Body of pancreas (tissue), 4 donors: ENCODE measurements at places on chromosomes 6 and 20. TPM values are rescaled to one million over a fixed set of nuclear protein-coding genes. Genes with fewer than 3 reads are reported as not detected.

DNA sequence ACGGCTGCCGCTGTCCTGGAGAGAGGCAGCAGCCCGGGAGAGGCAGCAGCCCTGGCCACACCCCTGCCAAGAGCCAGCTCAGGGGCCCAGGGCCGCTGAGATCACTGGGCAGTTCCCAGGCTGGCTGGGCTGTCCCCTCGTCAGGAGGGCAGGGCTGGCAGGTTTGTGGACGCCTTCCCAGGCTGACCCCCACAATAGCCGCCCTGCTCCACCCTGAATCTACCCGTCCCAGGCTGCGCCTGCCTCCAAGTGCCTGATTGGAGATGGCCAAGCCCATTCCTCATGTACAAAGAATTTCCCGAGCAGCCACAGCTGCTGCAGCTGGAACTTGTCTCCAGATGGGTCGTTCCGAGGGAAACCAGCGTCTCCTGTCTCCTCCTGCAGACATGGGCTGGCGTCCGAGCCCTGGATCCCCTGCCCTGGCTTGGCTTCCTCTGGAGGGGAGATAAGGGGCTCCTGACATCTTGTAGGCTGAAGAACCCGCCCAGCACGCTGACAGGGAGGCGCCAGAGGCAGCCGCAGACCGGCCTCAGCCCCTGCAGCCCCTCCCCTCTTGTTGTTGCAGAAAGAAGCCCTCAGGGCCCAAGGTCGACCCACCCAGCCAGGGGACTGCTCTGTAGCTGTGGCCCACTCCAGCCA, 9.4 kb upstream of the GATA5 start:
- no peaks in the 10 kb centered on the region for H3K36me3 ChIP-seq
- no peak overlapping the region for H3K4me3 ChIP-seq
- H3K27ac ChIP-seq: no peak overlapping the region

GRCh38 chr20:34037121-34037520, 43.4 kb downstream of the RALY start:
- no peak for DNase-seq
- H3K27ac ChIP-seq: no peak overlapping the region
- H3K27me3 ChIP-seq: no peaks in the 10 kb centered on the region
- no peaks in the 10 kb centered on the region for H3K36me3 ChIP-seq
- H3K4me3 ChIP-seq: no peak overlapping the region

- H3K27ac ChIP-seq: no peak overlapping the region
- no peak for DNase-seq
- H3K27me3 ChIP-seq: no peaks in the 10 kb centered on the region
- no peak overlapping the region for H3K4me3 ChIP-seq
Measured at GRCh38 chr6:26224940-26225847, 138.0 kb downstream of the HFE start.

DNA sequence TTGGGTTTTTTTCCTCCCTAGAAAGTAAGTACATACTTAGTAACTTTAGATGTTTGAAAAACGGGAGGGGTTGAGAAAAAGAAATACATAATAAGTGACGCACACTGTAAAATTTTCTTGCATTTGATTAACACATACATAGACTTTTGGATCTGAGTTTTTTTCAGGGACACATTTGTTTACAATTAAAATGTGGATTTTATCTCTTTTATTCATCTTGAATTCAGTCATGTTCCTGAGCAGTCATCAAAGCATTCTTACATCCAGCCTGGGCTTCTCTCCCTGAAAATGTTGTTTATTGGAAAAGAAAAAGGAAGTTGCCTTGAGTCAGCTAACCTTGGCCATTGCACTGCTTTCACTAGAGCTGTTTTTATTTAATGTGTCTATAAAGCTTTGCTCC, 8.7 kb upstream of the RPP40 start:
- no peak for DNase-seq
- H3K36me3 ChIP-seq: no peaks in the 10 kb centered on the region
- H3K4me3 ChIP-seq: no peak overlapping the region
- no peaks in the 10 kb centered on the region for H3K27me3 ChIP-seq
- H3K27ac ChIP-seq: no peak overlapping the region

GRCh38 chr6:158039178-158039557, 57.5 kb downstream of the SYNJ2 start:
- no peak overlapping the region for H3K27ac ChIP-seq
- no peak for DNase-seq
- no peaks in the 10 kb centered on the region for H3K27me3 ChIP-seq
- H3K36me3 ChIP-seq: no peaks in the 10 kb centered on the region

DNA sequence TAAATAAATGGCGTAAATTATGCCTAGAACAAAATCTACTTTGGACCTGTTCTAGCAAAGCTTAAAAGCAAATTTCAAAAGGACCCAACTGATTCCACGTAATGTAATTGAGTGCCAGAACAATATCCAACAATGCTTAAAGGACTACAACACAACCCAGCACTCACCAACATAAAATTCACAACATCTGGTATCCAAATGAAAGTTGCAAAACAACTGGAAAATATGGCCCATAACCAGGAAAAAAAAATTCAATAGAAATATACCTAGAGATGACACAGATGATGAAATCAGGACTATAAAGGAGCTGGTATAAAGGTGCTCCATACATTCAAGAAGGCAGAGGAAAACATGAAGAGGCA, 14.1 kb downstream of the TUBB2B start:
- no peaks in the 10 kb centered on the region for H3K27me3 ChIP-seq
- H3K36me3 ChIP-seq: no peaks in the 10 kb centered on the region
- no peak for DNase-seq
- H3K4me3 ChIP-seq: no peak overlapping the region
- H3K27ac ChIP-seq: no peak overlapping the region

GRCh38 chr20:58568483-58569240, 53.5 kb upstream of the APCDD1L start:
- H3K27me3 ChIP-seq: no peaks in the 10 kb centered on the region
- H3K4me3 ChIP-seq: no peak overlapping the region
- no peak overlapping the region for H3K27ac ChIP-seq
- no peaks in the 10 kb centered on the region for H3K4me1 ChIP-seq
- H3K36me3 ChIP-seq: no peaks in the 10 kb centered on the region

- no peak overlapping the region for H3K4me3 ChIP-seq
- H3K36me3 ChIP-seq: no peaks in the 10 kb centered on the region
- H3K27ac ChIP-seq: no peak overlapping the region
- no peaks in the 10 kb centered on the region for H3K4me1 ChIP-seq
- no peak for DNase-seq
Measured at GRCh38 chr6:122014961-122015360, 384.5 kb upstream of the HSF2 start.

- H3K27ac ChIP-seq: peak overlapping the region; percentile 71
- DNase-seq: peak; percentile 40
- H3K4me1 ChIP-seq: peaks cover 52% of the 10 kb centered on the region
- no peaks in the 10 kb centered on the region for H3K36me3 ChIP-seq
- no peaks in the 10 kb centered on the region for H3K27me3 ChIP-seq
Measured at GRCh38 chr6:111604259-111605099, 1.2 kb downstream of the TRAF3IP2 start.

DNA sequence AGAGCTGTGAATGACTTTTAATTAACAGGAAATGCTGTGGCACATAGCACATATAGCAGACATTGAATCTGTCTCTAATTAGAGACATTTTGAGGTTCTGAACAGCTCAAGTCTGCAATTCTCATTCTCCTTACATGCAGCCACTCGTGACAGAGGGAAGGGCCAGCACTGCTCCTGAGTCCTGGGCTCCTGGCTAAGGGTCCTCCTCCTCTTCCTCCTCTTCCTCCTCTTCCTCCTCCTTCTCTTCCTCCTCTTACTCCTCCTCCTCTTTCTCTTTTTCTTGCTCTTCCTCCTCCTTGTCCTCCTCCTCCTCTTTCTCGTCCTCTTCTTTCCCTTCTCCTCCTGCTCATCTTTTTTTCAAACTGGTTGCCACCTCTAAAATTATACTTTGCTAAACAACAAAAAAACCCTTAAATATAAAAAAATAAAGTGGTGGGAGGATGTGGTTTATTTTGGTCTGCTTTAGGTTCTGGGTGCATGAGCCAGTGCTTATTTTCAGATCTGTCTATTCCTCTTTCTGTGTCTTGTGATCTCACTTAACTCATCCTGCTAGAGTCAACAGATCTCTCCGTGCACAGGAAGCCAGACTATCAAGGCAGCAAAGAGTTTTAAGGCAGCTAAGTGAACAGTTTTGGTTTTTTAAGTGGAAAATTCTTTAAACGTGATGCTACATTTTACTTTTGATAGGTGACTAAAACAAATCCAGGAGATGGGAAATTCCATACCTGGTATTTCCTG, 159.3 kb downstream of the CD83 start:
- no peaks in the 10 kb centered on the region for H3K4me1 ChIP-seq
- DNase-seq: no peak
- H3K27me3 ChIP-seq: no peaks in the 10 kb centered on the region
- H3K27ac ChIP-seq: no peak overlapping the region
- no peak overlapping the region for H3K4me3 ChIP-seq
- H3K36me3 ChIP-seq: no peaks in the 10 kb centered on the region

GRCh38 chr6:93416571-93417420, 2.6 kb downstream of the EPHA7 start:
- no peaks in the 10 kb centered on the region for H3K36me3 ChIP-seq
- peaks cover 42% of the 10 kb centered on the region for H3K27me3 ChIP-seq
- peaks cover 41% of the 10 kb centered on the region for H3K4me1 ChIP-seq
- no peak overlapping the region for H3K4me3 ChIP-seq
- no peak overlapping the region for H3K27ac ChIP-seq

- H3K4me1 ChIP-seq: no peaks in the 10 kb centered on the region
- H3K4me3 ChIP-seq: no peak overlapping the region
- no peaks in the 10 kb centered on the region for H3K36me3 ChIP-seq
Measured at GRCh38 chr20:61860260-61860987, 205.3 kb downstream of the TAF4 start.

DNA sequence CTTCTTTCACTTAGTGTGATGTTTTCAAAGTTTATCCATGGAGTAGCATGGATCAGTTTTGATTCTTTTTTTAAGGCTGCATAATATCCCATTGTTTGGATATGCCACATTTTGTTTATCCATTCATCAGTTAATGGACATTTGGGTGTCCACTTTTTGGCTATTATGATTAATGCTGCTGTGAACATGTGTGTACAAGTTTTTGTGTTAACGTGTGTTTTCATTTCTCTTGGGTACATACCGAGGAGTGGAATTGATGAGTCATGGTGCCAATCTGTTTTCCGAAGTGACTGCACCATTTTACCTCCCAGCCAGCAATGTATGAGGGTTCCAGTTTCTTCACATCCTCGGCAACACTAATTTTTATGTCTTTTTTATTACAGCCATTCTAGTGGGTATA, 78.4 kb upstream of the CCDC28A start:
- H3K27ac ChIP-seq: no peak overlapping the region
- H3K36me3 ChIP-seq: no peaks in the 10 kb centered on the region
- H3K4me1 ChIP-seq: peaks cover 16% of the 10 kb centered on the region
- H3K27me3 ChIP-seq: no peaks in the 10 kb centered on the region
- no peak overlapping the region for H3K4me3 ChIP-seq

DNA sequence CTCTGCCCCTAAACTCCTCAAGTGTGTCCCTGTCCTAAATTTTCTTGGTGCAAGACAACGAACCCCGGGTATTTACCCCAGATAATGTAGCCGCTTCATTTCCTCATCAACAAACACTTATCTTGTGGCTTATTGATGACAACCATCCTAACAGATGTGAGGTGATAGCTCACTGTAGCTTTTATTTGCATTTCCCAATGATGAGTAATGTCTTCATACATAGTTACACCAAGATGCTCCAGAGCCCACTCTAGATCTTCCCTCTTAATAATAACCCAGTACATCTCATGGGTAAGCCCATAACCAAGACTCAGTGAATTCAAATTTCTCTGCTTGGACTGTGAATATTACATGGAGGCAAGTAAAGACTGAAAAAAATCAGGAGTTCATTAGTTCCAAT, 48.2 kb upstream of the BEND6 start:
- no peak for DNase-seq
- H3K36me3 ChIP-seq: no peaks in the 10 kb centered on the region
- no peaks in the 10 kb centered on the region for H3K27me3 ChIP-seq
- H3K4me3 ChIP-seq: no peak overlapping the region

GRCh38 chr6:35302604-35303241, 5.1 kb downstream of the DEF6 start:
- H3K4me1 ChIP-seq: peaks cover 26% of the 10 kb centered on the region
- H3K27ac ChIP-seq: peak overlapping the region; percentile 33
- DNase-seq: no peak
- H3K4me3 ChIP-seq: no peak overlapping the region
- H3K36me3 ChIP-seq: no peaks in the 10 kb centered on the region
- no peaks in the 10 kb centered on the region for H3K27me3 ChIP-seq

DNA sequence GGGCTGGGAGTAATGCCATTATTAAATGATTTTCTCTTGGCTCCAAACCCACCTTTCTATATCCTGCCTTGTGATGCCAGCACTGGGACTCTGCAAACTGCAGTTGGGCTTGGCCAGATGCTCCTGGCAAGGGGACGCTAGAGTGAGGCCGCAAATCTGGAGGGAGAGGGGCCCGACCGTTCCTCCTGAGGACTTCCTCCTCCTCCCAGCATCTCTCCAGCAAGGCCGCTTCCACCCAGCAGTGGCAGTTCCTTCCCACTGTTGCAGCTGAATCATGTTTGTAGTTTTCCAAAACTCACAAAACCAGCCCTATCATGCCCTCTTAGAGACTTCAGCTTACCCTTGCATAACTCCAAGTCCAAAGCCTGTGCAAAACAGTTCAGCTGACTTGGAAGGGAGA, 244.4 kb downstream of the FOXA2 start:
- H3K27me3 ChIP-seq: no peaks in the 10 kb centered on the region
- H3K4me1 ChIP-seq: no peaks in the 10 kb centered on the region
- DNase-seq: no peak
- no peak overlapping the region for H3K27ac ChIP-seq

DNA sequence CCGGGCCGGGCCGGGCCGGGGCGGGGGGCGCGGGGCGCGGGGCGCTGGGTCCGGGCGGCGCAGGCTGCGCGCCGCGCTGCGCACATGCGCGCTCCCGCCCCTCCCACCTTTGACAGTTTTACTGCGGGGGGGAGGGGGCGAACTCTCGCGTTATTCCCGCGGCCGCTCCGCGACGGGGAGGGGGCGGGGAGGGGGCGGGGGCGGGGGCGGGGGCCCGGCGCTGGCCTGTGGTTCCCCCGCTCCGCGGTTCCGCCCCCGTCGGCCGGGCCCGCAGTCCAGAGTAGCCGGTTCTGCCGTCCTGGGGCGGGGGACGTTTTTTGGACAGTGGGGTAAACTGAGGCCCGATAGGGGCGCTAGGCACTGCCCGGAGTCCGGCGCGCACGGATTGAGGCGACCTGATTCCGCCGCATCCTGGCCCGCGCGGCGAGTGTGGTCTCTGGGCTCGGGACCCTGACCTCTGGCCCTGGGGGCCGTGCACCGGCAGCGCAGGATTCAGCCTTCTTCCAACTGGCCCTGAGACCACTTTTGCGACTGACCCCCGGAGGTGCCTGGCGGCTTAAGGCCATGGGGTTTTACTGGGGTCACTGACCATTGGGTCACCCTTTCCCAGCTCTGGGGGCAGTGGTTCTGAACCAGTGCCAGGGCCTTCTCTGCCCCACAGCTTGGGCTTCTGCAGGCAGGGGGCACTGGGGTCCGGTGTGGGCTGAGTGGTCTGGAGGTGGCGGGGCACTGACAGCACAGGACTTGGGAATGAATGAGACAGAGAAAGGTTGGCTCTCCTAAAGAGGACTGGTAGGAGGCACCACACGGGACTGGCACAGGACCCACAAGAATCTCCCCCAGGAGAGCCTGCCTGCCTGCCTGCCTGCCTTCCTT, at the start of gene ZNF512B:
ZNF512B (minus strand) TSS at position 93 of the 876 bp plus-strand sequence. CDS start 1,980 bp downstream, outside the sequence.
- peak within 1 kb of the TSS; percentile 40 for H3K4me3 ChIP-seq
- H3K27me3 ChIP-seq: no peaks in the 10 kb centered on the region
- peak within 1 kb of the TSS; percentile 75 for H3K27ac ChIP-seq
- DNase-seq: peak; percentile 81
- peaks cover 30% of the 10 kb centered on the region for H3K4me1 ChIP-seq

The SAMD10 gene
- total RNA-seq: 7.6 TPM

The CLVS2 gene
- not detected for total RNA-seq

The LHFPL5 gene
- total RNA-seq: 6.2 TPM

The ADGB gene
- total RNA-seq: not detected

The BMP2 gene
- 13.5 TPM for total RNA-seq

The SPEF1 gene
- 0.66 TPM for total RNA-seq

The CDKN1A gene
- total RNA-seq: 75.2 TPM

The WFDC12 gene
- not detected for total RNA-seq
